Breast epithelium (tissue), 4 donors: ENCODE measurements at places on chromosomes 1 and 21.

- no peak for DNase-seq
Measured at GRCh38 chr1:205939690-205940330, 3.4 kb downstream of the SLC26A9 start.

GRCh38 chr1:195763146-195763906 is 844.9 kb downstream of the KCNT2 start:
- DNase-seq, result no peak

- no peak for DNase-seq
Measured at GRCh38 chr1:183416850-183417771, 1.1 kb downstream of the NMNAT2 start.

GRCh38 chr1:53197291-53198200 is 922 bp downstream of the CPT2 start:
- no peak for DNase-seq

- no peak for DNase-seq
Measured at GRCh38 chr1:83065952-83066727, 932.8 kb downstream of the TTLL7 start.

DNA sequence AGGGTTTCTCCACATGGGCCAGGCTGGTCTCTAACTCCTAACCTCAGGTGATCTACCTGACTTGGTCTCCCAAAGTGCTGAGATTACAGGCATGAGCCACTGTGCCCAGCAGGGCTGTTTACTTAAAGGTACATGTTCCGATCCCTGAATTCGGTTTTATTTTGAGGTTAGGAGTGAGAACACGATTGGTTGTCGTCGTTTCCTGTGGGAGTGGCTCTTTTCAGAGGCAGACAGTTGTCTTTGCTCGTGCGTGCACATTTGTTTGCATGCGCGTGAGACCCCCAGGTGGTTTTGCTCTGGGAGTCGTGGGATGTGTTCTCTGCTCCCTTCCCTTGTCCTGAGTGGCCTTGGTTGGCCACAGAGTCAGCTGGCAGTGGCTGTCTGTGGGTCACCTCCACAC is 60.2 kb downstream of the SKI start:
- no peak for DNase-seq

DNA sequence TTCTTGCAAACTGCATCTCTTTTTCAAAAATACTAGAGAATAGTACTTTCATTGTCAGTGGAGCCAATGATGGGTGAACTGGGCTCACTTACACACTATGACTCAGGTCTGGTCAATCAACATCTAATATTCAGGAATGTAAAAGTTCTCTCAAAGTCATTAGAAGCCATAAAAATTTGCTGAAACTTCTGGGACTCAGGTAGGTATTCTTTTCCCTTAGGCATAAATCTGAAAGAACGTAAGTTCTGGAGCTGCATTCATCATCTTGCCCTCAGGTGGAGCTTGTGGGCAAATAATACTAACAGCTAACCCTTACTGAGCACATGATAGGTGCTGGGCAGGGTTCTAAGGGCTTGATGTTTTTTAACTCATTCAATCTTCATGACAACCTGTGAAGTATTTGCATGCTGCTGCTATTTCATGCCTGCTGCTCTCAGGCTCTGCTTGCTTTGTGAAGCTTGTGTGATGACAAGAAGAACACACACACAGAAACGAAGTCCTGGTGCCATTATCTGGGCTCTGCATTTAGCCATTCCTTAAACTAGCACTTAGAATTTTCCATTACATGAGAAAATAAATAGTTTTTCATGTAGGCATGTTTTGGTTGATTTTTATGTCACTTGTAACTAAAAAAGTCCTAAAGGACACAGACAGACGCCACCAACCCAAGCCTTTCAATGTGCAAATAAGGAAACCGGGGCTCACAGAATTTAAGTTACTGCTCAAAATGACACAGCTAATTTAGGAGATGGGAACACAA is 394.2 kb upstream of the LYPLAL1 start:
- DNase-seq, result no peak

GRCh38 chr1:239426821-239427475 is 40.6 kb downstream of the CHRM3 start:
- no peak for DNase-seq

GRCh38 chr1:61455400-61455799 is 269.5 kb downstream of the TM2D1 start:
- no peak for DNase-seq

GRCh38 chr1:113761937-113762336 is 2.7 kb upstream of the PHTF1 start:
- no peak for DNase-seq

- DNase-seq, result no peak
Measured at GRCh38 chr1:65229201-65229600, 80.1 kb upstream of the DNAJC6 start.

DNA sequence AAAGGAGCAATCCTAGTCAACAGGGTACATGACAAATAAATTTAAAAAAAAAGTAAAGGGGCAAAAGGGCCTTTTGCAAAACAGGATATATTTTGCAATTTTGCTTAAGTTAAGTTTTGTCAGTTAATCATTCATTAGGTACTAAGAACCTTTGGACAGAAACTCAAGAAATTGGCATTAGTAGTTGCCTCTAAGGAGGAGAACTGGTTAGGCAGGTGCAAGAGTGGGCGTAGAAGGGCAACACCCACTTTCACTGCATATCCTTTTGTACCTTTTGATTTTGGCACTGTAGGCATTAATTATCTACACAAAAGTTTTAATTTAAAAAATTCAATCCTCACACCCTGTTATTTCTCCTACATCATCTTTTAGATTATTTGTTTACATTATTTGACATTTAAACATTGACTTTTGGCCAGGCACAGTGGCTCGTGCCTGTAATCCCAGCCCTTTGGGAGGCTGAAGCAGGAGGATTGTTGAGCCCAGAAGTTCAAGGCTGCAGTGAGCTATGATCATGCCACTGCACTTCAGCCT is 4.3 kb downstream of the DDAH1 start:
- peak; percentile 20 for DNase-seq

- DNase-seq, result no peak
Measured at GRCh38 chr1:73096841-73097240, 814.5 kb upstream of the NEGR1 start.

- no peak for DNase-seq
Measured at GRCh38 chr1:61082311-61083012, at the start of gene NFIA. NFIA (plus strand) TSS chr1:61082561.

DNA sequence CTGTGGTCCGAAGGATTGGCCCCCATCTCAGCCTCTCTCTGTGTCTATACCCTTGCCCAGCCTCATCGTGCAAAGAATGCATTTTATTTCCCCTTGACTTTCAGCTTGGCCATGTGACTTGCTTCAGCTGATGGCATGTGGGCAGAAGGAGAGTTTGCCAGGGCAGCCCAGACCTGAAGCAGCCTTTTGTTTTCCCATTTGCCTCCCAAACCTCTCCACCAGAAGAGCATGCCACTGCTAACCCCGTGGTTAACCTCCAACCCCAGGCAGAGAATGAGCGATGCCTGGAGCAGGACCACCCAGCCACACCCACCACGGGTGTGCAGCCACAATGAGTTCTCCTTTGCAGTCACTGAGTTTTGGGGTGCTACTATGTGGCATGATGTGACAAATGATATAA is 136.4 kb downstream of the SETD4 start:
- no peak for DNase-seq

DNA sequence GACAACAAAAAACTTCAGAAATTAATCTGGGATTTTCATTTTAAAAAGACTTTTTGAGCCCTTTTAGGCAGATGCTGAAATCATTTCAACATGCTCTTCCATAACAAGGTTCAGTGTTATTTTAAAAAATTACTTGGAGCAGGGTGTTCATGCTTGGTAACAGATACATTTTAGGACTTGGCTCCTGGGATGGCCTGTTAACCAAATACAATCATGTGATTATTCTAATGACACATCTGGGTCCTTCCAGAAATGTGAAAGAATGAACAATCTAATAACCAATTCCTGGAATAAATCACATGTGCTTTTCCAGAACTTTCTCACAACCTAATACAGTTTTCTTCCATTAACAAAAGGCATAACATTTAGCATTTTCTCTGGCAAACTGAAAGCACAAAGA is 379.8 kb upstream of the RUNX1 start:
- no peak for DNase-seq

DNA sequence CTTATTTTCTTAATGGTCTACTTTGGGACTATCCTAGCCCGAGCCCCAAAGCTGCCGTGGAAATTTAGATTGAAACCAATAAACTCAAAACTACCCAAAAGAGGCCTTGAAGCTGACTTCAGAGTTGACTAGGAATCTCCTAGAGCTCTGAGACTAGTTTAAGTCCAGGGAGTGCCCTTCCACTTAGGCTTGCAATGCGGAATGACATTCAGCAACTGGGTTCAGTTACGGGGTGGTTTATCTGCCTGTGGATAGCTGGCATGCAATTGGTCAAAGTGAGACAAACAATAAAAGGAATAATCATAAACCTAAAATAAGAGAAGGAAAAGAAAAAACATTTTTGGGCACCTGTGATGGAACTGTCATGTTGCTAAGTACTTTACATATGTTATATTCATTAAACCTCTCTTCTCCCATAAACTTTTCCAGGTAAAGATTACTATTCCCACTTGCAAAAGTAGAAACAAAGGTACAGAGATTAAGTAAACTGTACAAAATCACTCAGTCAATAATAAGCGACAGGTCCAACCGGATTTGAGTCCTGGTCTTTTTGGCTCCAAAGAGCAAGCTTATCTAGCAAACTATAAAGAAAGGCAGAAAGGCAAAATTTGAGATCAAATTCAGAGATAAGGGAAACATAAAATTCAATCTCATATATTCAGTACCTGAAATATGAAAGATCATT is 56.5 kb downstream of the GPATCH2 start:
- no peak for DNase-seq

DNA sequence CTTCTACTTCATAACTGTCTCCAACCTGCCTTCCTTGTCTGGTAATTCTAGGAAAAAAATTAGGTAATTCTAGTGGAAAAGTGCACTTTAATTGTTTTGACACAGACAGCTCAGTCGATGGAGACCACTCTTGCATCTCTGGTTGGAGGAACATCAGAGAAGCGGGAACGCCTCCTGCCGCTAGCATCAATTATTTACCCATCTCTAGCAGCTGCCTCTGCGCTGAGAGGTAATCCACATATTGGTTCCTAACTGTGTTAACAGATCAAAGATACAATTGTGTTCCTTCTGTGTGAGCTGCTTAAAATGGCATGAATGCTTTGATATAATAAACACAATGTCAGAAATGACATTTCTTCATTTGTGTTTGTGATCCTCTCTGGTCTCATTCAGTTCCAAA is 33.3 kb downstream of the C2CD2 start:
- DNase-seq, result no peak

DNA sequence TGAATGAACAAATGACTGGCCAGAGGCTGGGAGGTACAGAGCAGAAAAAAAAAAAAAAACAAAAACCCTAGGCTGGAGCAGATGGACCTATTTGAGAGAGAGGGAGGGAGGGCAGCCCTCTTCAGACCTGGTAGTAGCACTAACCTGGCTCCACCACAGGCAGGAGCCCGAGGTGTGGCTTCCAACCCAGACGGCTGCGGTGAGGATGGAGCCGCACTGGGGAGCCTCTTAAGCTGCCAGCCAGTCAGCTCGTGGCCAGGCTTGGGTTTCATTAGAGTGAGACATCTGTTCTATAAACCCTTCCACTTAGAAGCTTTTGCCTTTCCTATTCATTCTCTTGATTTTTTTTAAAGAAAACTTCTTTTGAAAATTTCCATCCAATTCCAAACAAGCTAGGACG is 16.8 kb downstream of the LGR6 start:
- DNase-seq, result peak; percentile 76

GRCh38 chr1:59605184-59605583 is 209.6 kb upstream of the HOOK1 start:
- no peak for DNase-seq

GRCh38 chr1:243447347-243447746 is 191.5 kb downstream of the SDCCAG8 start:
- no peak for DNase-seq

DNA sequence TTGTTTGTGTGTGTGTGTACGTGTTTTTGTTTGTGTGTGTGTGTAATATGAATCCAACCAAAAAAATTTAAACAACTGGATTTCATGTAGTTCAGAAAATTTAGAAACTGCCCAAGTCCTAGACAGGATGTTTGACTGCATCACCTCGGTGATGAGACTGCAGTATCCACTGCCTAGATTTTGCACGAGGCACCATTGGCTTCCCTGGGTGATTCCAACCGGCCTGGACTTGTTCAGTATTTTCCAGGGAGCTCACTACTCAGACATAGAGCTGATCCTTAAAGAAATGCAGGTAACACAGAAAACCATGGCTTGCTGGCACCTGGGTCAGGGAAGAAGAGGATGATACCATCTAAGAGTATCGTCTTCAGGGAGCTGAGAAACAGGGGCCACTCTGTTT is 18.2 kb upstream of the KCNK2 start:
- DNase-seq, result no peak

DNA sequence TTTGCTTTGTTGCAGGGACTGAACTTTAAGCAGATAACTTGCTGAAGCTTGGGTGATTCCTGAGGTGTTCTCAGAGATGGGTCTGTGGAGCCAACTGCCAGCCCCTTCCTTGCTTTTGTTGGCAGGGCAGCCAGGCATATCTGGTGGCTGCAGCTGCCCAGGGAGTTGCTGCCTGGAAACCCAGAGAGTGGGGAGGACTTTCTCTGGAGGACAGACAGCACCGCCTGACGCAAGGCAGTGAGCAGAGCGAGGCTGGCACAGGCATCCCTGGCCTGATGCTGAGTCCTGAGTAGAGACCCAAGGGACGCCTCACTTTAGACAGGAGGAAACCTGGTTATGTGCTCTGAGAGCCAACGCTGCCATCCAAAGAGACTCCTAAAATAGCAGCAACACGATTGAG is 9.8 kb upstream of the OLFML2B start:
- DNase-seq, result no peak

DNA sequence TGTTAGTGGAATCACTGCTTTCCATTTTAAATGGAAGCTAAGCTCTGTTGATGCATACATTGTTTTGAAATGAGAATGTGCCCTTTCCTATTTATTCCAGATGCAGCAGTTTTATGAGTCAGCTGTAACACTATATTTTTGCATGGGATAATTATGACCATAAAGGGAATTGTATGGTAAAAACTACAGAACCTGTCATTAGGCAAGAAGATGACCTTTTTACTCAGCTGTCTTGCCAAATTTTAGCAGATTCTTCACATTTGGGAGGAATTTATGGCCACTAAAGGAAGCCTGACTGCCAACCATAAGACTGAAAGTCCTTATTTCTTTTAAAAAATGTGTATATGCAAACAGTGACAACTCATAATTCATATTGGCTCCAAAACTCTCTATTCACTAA is 356.3 kb upstream of the PRMT6 start:
- DNase-seq, result no peak

GRCh38 chr1:47436979-47437446 is 831 bp upstream of the FOXD2 start:
- DNase-seq, result no peak

- no peak for DNase-seq
Measured at GRCh38 chr1:211705467-211706091, 30.2 kb upstream of the NEK2 start.

DNA sequence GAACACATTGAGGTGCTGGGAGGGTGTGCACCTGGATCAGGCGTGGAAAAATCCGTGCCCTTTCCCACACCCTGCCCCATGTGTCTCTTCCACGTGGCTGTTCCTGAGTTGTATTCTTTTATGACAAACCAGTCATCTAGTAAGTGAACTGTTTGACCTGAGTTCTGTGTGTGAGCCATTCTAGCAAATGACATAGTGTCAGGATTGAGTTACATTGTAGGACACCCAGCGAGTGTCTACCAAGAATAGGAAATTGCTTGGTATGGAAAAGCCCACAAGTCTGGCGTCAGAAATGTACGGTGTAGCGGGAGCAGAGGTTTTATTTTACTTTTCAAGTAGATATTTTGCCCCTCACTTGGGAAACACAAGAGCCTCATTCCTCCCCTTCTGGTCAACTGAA is 1.2 kb upstream of the MRAP start:
- no peak for DNase-seq

GRCh38 chr1:6580119-6580592 is 362 bp downstream of the ZBTB48 start:
- DNase-seq, result no peak

- no peak for DNase-seq
Measured at GRCh38 chr1:245160288-245160687, 5.5 kb downstream of the KIF26B start.
